ENCODE measurements at places on chromosomes 12 and 14.

- no peak for DNase-seq
Measured at GRCh38 chr12:84763107-84763506, 149.5 kb downstream of the SLC6A15 start.

- DNase-seq, result no peak
Measured at GRCh38 chr14:30820674-30821073, 53.7 kb upstream of the COCH start.

DNA sequence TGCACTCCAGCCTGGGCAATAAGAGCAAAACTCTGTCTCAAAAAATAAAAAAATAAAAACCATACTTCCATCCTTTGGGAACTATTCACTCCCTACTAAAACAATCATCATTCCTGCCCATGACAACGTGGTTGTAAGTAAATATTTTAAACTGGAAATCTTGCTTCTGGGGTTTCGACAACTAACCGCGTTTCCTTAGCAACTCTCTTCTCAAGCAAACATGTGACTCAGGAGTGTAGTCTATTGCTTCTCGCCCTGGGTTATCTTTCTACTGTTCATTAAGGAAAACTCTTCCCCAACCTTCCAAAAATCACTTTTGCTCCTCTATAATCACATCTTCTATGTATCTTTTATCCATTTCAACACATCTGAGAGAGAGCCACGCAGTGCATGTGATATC lies 21.8 kb downstream of the APPL2 start:
- no peak for DNase-seq

DNA sequence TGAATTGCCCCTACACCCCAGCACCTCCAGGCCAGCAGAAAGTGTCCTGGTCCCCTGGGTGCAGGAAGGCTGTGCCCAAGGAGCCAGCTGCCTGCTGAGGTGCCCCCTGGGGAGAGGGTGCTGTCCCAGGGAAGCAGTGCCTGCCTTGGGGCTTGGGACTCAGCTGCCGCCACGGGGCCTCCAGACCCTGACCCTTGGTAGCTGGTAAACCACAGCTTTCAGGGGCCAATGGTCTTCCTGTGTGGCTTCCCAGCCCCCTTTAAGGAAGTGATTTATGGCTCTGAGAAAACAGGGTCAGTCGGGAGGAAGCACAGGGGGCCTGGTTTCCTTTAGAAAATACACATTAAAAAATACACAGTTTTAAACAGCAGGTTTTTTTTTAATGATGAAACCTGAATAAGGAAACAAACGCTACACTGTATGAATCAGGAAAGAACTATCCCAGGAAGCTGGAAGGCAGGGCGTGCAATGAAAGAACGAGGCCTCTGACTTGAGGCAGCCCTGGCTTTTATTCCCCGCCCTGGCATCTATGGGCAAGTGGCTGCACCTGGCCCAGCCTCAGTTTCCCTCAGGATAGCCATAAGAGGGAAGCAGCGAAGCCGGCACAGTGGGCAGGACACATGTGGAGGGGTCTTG lies 40.6 kb upstream of the EML1 start:
- DNase-seq, result no peak

- DNase-seq, result no peak
Measured at GRCh38 chr14:74261288-74261687, 22.0 kb downstream of the VSX2 start.

DNA sequence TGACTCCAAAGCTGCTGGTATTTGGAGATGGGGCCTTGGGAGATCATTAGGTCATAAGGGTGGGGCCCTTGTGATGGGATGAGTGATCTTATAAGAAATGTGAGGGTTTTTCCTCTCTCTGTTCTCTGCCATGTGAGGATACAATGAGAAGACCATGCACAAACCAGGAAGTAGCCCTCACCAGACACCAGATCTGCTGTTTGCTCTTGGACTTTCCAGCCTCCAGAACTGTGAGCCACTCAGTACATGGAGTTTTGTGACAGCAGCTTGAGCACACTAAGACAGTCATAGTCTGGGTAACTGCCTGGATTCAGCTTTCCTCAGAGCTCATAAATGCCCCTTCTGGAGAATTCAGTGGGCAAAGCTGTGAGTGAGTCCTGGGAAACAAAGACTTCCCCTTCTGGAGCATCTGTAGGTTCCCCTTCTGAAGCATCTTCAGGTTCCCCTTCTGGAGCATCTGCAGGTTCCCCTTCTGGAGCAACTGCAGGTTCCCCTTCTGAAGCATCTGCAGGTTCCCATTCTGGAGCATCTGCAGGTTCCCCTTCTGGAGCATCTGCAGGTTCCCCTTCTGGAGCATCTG lies 11.0 kb upstream of the PPP4R3A start:
- no peak for DNase-seq

- no peak for DNase-seq
Measured at GRCh38 chr14:69183735-69184134, 7.6 kb upstream of the EXD2 start.

- DNase-seq, result no peak
Measured at GRCh38 chr12:12993367-12993766, 6.7 kb downstream of the HEBP1 start.

GRCh38 chr12:1811281-1811947 lies 9.0 kb upstream of the LRTM2 start:
- DNase-seq, result peak; percentile 27

DNA sequence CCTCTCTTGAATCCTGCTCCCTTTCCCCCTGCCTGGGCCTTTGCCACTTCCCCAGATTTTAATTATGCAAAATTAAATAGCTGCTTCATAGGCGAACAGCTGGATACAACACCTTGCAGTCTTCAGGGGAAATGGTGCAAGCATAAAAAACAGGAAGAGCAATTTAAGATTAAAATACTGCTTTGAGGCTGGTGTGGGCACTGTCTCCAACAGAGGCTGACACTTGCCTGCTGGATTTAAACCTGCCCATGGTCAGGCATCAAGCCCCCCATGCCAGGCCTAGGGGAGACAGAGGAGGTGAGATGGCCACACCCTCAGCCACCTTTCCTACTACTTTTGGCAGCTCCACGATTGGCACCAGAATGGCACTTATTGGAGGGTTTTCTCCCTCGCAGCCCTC lies 110.1 kb upstream of the DIO3 start:
- no peak for DNase-seq

DNA sequence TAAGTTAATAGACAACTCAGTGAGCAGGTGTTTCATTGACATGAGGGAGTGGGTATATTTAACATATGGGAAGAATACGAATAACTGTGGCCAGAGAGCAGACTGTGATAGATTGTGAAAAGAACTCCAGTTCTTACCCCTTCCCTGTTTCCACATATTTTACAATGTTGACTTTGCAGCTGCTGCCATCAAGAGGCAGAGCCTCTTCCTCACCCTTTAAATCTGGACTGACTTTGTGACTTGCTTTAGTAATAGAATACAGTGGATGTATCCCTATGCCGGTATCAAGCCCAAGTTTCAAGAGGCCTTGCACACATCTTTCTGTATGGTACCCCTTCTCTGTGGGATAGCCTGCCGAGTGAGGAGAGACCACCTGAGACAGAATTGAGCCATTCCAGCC lies 356.7 kb downstream of the ETNK1 start:
- DNase-seq, result no peak

DNA sequence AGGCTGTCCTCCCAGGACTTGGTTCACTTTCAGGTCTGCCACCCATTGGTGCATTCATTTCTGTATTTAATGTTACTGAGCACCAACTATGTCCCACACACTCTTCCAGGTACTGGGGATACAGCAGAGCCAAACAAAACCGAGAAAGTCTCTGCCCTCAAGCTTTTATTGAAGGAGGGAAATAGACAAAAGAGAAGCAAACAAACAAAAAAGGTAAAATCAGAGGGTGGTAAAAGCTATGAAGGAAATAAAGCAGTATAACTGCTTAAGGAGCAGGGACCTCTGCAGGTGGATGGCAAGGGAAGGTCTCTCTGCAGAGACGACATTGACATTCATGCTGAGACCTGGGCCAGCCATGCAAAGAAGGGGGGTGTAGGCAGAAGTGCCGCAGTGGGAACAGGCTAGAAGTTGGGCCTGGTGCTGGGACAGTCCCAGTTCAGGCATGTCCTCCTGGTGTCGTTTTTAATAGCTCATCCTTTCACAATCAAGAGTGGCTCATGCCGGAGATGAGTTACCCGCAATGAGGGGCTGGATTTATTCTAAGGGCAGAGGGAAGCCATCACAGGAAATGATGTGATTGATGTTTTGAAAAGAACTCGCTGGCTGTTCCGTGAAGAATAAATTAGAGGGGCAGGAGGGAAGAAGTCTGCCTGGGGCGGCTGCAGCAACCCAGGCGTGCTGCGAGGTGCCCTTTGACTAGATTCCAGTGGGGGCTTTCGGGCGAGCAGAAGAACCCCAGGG lies 72.8 kb downstream of the IRF2BPL start:
- DNase-seq, result peak; percentile 20

DNA sequence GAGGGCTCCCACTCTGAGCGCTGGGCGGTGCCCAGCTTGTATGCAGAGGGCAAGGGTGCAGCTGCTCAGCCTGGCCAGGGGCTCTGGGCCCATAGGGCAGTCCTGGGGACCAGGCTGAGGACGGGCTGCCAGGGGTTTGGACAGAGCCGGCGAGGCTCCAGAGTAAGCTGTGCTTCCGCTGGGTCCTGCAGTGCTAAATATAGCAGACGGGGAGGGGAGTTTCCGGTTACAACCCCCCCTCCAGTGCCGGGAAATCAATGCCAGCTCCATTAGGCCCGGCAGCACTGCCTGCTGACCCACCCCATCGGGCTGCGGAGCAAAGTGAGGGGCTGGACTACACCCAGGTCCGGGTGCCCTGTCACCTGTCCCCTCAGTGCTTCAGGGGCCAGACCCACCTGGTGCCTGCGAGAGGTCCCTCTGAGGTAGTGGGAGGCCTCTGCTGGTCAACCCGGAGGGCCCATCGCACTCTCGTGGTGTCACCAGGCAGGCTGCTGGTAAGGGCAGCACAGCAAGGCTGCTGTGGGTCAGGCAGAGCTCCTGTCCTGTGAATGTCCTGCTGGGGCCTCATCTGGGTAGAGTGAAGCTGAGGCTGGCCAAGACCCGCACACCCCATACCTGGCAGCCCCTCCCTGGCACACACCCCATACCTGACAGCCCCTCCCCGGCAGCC lies 2.6 kb upstream of the JAG2 start:
- DNase-seq, result no peak

- no peak for DNase-seq
Measured at GRCh38 chr14:90610346-90611040, 205.7 kb downstream of the TTC7B start.

Measured in stimulated activated CD8-positive, alpha-beta memory T cell treated with anti-CD3 and anti-CD28 coated beads, Interleukin-7, amount 100 ng/mL, for 1 hour (primary cell).